Activated T-cell treated with anti-CD3 and anti-CD28 coated beads, Interleukin-2, amount 50 U/mL, for 72 hours (primary cell): ENCODE measurements at places on chromosomes 2 and 18. TPM values are rescaled to one million over a fixed set of nuclear protein-coding genes. Genes with fewer than 3 reads are reported as not detected.

GRCh38 chr2:24359129-24360049 lies 947 bp downstream of the ITSN2 start:
- no peaks in the 10 kb centered on the region for H3K36me3 ChIP-seq
- H3K27me3 ChIP-seq, result no peaks in the 10 kb centered on the region
- peak overlapping the region; percentile 99 for H3K4me3 ChIP-seq

- H3K27me3 ChIP-seq, result no peaks in the 10 kb centered on the region
- H3K27ac ChIP-seq, result no peak overlapping the region
- DNase-seq, result no peak
- H3K4me3 ChIP-seq, result no peak overlapping the region
Observed at GRCh38 chr18:4060427-4061281, 394.5 kb downstream of the DLGAP1 start.

DNA sequence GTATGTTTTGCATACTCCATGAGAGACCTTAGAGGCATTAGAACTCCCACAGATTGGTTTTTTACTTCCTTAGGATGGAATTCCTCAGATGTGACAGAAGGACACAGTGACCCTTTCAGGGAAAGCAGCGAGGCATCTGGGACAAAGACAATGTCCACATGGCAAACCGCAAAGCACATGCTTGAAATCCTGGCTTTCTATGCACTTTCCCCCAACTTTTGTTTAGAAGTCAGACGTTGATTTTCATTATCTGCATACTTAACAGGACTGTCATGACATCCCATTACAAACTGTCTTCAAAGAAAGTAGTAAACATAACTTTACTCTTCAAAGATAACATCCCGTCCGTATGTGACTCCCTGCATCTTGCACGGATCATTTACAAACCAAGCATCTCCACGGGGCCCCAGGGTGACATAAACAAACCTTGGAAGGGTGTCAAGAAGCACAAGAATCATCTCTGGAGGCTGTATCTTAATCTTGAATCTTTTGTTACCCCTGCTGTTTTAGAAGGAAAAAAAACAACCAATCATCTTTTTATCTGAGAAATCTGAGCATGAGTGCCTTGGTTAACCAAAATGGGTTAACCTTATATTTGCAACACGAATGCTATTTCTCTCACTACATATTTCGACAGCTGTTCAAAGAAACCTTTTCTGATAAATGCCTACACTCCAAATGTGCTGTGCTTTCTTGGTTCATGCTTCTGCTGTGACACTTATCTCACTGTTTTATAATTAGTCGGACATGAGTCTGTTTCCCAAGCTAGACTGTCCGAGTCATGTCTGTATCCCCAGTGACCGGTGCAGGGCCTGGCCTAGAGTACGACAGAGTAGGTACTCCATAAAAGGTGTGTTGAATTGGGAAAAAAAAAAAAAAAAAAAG lies 90.8 kb downstream of the CCBE1 start:
- no peak overlapping the region for H3K27ac ChIP-seq
- no peak overlapping the region for H3K4me3 ChIP-seq
- DNase-seq, result no peak
- no peaks in the 10 kb centered on the region for H3K27me3 ChIP-seq
- no peaks in the 10 kb centered on the region for H3K4me1 ChIP-seq

DNA sequence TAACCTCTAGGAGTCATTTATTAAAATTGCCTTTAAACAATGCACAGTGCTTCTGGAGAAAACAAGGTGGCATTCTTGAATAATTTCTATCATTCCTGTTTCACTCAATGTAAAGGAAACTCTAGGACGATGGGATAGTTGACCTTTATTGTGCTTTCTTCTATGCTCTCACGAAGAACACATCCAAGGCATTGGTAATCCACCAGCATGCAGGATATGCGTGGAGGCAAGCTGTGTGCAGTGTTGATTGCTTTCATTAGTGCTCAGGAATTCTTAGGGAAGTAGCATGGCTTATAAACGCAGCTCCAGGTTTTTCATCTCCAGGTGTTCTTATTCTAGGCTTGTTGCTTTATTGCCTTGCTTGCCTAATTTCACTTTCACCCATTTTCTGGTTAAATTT lies 58.4 kb upstream of the CAVIN2 start:
- no peak overlapping the region for H3K4me3 ChIP-seq
- no peak overlapping the region for H3K27ac ChIP-seq
- H3K4me1 ChIP-seq, result peaks cover 8% of the 10 kb centered on the region
- peaks cover 7% of the 10 kb centered on the region for H3K27me3 ChIP-seq
- H3K36me3 ChIP-seq, result no peaks in the 10 kb centered on the region
- DNase-seq, result no peak

GRCh38 chr2:77363277-77363676 lies 158.9 kb downstream of the LRRTM4 start:
- H3K27me3 ChIP-seq, result no peaks in the 10 kb centered on the region
- H3K27ac ChIP-seq, result no peak overlapping the region
- no peak overlapping the region for H3K4me3 ChIP-seq
- H3K36me3 ChIP-seq, result peaks cover 3% of the 10 kb centered on the region
- no peaks in the 10 kb centered on the region for H3K4me1 ChIP-seq

DNA sequence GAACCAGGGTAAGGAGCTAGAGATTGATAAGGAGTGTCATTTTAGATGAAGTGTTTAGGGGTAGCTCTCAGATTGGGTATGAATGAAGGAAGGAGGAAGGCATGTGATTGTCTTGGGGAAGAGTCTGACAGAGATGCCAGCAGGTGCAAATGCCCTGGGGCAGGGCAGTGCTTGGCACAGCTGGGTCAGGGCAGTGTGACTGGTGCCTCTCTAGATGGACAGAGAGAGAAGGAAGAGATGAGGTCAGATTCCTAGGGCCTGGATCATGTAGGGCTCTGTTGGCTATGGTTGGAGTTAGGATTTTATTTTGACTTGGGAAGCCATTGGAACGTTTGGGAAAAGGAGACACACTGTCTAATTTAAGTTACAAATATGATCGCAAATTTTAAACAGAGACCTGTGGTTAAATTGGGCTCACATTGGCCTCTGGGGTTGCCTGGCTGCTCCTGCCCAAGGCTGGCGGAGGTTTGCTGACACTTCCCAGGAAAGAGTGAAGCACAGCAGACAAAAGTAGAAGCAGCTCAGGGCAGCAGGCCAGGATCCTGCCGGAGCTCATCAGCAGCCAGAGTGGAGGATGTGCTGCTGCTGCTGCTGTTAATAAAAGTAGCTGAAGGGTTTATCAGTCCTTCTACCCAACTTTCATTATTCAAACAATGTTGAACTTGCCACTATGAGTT lies 32.7 kb upstream of the FHL2 start:
- no peaks in the 10 kb centered on the region for H3K27me3 ChIP-seq
- no peaks in the 10 kb centered on the region for H3K36me3 ChIP-seq
- no peak for DNase-seq
- H3K4me3 ChIP-seq, result no peak overlapping the region
- H3K27ac ChIP-seq, result no peak overlapping the region

DNA sequence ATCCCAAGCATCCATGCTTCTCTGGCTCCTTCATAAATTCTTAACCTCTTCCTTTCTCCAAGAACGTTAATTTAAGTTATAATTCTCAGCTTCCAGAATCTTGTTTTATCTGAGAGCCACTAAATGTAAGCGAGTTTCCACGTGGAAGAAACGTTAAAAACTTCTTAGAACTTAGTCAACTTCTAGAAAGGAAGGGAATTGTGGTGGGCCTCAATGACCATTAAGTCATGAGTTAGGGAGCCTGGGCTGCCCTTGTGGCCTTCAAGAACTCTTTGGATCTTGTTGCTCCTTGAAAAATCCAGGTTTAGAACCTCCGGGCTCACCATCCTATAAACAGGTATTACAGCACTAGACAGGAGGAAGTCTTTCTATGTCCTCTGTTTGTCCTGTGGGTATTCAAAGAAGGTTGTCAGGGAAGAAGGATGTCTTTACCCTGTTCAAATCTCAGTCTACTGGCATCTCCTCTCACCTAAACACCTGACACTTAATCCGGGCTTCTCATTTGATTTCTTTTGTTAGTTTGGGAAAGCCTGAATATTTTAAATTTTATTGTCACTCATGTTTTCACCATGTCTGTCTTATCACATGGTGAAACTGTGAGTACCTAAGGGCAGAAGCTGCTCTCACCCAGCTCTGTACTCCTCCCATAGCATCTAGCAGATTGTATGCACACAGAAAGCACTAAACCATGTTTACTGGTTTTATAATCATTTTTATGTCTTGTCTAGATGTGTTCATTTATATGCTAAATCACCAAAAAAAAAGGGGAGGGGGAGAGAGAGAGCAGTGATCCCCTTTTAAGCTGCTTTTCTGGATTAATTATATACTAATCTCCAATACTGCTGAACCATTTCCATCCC lies 6.3 kb downstream of the RND3 start:
- no peak overlapping the region for H3K27ac ChIP-seq
- H3K27me3 ChIP-seq, result peaks cover 27% of the 10 kb centered on the region
- no peaks in the 10 kb centered on the region for H3K36me3 ChIP-seq
- DNase-seq, result no peak
- no peaks in the 10 kb centered on the region for H3K4me1 ChIP-seq

DNA sequence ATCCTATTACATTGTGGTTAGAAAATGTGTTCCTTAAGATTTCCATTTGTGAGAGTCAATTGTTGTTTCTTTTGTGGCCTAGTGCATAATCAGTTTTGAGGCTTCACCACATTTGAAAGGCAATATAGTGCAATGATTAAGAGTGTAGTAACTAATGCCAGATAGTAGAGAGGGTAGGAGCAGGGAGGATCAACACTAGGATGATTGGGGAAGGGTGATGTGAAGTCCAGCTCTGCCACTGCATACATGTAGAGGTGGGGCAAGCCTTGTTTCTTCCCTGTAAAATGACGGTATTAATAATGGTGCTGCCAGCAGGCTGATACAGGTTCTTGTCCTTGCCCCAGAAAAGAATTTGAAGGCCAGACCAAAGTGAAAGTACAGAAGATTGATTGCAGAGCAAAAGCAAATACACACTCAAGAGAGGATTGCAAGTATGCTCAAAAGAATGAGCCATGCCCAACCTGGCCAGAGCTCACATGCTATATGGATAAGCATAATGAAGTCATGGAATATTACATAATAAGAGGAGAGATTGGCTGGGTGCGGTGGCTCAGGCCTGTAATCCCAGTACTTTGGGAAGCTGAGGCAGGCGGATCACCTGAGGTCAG lies 8.0 kb downstream of the SP100 start:
- peak overlapping the region; percentile 76 for H3K27ac ChIP-seq
- H3K4me1 ChIP-seq, result peaks cover 85% of the 10 kb centered on the region
- DNase-seq, result no peak

The FAM237A gene
- total RNA-seq, result not detected

The TIA1 gene
- 113 TPM for total RNA-seq

The SYT4 gene
- not detected for total RNA-seq

The PDK1 gene
- 22.5 TPM for total RNA-seq

The MLPH gene
- not detected for total RNA-seq

The SP140L gene
- 59.9 TPM for total RNA-seq

The MGAT4A gene
- 109 TPM for total RNA-seq

The SCYGR1 gene
- total RNA-seq, result not detected

The CD302 gene
- total RNA-seq, result 0.88 TPM

The DOK6 gene
- total RNA-seq, result not detected
